ENCODE measurements at places on chromosomes 1 and 21.

GRCh38 chr1:75672108-75672507, 52.4 kb upstream of the ACADM start:
- no peak for DNase-seq

- DNase-seq, result no peak
Measured at GRCh38 chr1:63653976-63654375, 60.8 kb downstream of the PGM1 start.

DNA sequence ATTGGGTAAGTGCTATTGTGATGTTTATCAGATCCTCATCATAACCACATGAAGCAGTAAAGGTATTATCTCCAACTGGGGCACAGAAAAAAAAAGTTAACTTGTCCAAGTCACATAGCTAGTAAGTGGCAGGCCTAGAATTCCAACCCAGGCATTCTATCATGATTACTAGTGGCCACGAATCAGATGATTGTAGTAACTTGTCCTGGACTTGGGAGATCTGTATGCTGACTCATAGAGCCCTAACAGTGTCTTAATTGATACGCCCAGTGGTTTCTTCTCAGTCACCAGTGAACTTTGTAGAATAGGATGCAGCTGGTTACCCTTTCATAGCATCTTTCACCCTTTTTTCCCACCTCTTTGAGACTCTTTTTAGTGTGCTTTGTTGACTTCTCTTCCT, 91.1 kb upstream of the UBE2U start:
- DNase-seq, result no peak

DNA sequence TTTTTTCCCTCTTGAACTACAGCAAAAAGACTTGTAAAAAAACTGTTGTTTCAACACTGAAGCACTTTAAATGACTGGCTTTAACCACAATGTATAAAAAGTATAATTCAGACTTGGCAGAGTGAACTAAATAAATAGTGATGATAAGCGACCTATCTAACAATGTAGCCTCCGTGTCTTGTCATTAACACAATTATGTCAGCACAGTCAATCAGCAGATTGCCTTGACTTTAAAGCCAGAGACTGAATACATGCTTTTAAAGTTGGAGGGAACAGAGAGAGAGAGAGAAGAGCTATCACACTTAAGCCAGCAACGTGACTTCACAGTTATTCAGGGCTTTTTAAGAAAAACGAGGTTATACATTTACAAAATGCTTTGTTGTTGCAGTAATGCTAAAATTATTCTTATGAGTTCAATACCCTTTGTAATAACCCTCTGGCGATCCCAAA, 378.1 kb downstream of the LMO4 start:
- DNase-seq, result no peak

- DNase-seq, result no peak
Measured at GRCh38 chr21:35408401-35408800, 359.3 kb upstream of the RUNX1 start.

GRCh38 chr1:3683992-3684391, 31.7 kb downstream of the TP73 start:
- no peak for DNase-seq

DNA sequence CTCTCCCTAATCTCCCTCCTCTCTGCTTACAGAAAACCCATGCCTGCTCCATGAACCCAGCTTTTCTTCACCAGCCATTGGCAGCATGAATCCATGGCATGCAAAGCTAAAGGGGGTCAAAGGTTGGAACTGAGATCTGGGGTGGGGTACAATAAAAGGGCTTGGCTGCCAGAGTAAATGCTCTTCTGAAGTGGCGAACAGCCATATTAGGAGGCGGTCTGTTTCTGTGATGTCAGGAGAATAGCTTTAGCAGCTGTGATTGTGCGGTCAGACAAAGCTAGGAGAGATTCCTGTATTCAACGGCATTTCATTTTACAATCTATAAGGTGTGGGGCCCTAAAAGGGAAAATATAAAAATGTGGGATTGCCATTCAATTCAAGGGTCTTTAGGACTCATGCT, 71.7 kb upstream of the TMPRSS2 start:
- no peak for DNase-seq

DNA sequence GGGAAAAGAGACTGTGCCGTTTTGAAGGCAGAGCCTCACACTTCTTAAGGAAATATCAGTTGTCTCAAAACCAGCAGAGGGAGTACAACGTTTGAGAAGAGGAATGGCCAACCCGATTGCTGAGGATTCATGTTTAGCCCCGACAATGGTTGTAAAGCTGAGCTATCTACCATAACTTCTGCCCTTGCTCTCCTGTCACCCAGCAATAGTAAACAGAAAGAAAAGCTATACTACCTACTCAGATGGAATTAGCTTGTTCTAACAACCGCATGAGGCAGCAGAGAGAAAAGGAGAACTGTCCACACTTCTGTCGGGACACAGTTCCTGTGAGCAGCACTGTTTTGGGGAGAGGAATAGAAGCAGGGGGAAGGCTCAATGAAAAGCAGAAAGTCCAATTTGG, 91.2 kb downstream of the SLC45A1 start:
- DNase-seq, result no peak

DNA sequence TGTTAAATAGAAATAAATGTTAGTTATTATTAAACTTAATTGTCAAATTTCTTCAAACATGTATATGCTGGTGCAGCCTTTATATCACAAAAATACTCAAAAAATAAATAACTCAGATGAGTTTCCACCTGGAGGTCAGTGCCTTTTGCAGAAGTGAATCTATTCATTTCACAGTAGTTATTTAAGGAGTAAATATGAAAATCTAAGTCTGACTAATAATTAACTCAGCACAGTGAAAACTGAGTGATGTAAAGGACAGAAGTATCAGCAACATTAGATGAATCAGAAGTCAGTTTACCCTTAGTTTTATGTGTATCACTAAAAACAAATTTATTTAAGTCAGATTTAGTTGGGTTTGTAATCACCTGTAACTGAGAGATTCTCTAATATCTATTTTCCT, 2135.4 kb downstream of the MRPL39 start:
- no peak for DNase-seq

- DNase-seq, result no peak
Measured at GRCh38 chr1:95086949-95087533, 14.3 kb upstream of the ALG14 start.

DNA sequence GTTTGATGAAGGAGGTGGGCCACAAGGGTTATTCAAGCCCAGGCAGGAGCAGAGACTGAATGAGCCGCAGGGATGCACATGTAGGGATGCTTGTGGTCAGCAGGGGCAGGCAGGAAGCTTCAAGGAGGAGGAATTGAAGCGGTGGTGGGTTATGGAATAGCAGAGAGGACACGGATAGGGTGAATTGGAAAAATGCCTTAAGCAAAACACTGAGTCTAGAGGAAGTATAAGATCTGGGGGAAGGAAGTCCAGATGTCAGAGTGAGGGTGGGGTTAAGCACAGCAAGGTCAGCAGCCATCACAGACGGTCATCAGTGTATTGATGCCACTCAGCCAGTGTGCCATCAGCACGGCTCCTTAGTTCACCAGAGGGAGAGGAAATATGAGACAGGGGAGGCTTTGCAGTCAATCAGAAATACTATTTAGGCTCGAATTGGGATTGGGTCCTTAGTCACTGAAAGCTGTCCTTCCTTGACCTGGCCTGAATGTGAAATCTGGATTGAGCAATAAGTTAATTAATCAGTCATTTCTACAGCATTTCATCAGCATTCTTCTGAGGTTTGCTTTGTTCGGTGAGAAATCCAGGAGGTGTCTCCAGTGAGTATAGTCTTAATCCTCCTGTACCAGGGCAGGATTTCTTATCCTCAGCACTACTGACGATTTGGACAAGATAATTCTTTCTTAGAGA, 6.0 kb upstream of the LCE1F start:
- DNase-seq, result no peak

GRCh38 chr1:236099355-236099974, 34.6 kb upstream of the NID1 start:
- no peak for DNase-seq

GRCh38 chr1:82388679-82389078, 587.9 kb downstream of the ADGRL2 start:
- no peak for DNase-seq

DNA sequence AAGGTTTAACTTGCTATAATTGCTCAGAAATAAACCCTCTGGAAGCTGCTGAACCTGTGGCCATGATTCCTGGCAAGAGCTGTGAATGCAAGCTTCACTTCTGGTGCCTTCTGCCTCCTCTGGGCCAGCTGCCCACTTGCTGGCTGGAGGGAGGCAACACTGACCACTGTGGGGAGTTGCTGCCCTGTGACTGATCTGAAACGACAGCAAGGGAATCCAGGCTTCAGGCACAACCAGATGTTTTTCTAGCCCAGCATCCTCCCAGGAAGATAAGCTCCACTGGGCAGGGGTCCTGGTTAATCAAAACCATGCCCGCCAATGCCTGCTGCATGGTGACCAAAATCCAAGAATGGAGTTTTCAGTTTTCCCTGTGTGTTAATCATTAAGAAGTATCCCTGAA, 180.0 kb upstream of the HMGB4 start:
- no peak for DNase-seq

DNA sequence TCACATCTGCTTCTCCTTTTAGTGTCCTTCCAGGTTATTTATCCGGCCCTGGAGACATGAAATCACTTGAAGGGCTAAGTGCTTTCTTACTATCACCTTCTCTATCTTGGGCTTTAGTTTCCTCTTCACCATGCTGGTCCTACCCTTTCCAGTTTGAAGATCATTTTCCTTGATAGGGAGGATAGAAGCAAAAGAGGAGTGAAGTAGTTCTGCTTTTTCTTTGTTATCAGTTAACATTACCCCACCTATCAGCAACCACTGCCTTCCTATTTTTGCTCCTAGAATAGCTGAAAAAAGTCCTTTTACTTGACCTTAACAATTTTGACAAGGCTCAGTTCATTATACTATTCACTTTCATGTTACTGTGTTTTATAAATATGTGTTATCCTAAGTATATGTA, 19.4 kb downstream of the RGL1 start:
- no peak for DNase-seq
